ENCODE measurements at places on chromosomes 7 and 10. TPM values are rescaled to one million over a fixed set of nuclear protein-coding genes. Genes with fewer than 3 reads are reported as not detected.

IRF5 gene
- polyA plus RNA-seq = 2.2 TPM

PCGF5 gene
- polyA plus RNA-seq = 22.3 TPM

ZKSCAN5 gene
- 10.2 TPM for polyA plus RNA-seq

PAX4 gene
- not detected for polyA plus RNA-seq

NUDT13 gene
- 4.3 TPM for polyA plus RNA-seq

EPDR1 gene
- polyA plus RNA-seq = 115 TPM

KIAA1549 gene
- 13.5 TPM for polyA plus RNA-seq

All from muscle of back (tissue), 13 donors.